Kidney glomerular epithelial cell (primary cell): ENCODE measurements at places on chromosomes 12 and 14.
A peak's percentile ranks its signal among the peaks of the same experiment; 100 is the strongest.

- DNase-seq = no peak
Observed at GRCh38 chr12:5488626-5488955, 56.7 kb downstream of the NTF3 start.

DNA sequence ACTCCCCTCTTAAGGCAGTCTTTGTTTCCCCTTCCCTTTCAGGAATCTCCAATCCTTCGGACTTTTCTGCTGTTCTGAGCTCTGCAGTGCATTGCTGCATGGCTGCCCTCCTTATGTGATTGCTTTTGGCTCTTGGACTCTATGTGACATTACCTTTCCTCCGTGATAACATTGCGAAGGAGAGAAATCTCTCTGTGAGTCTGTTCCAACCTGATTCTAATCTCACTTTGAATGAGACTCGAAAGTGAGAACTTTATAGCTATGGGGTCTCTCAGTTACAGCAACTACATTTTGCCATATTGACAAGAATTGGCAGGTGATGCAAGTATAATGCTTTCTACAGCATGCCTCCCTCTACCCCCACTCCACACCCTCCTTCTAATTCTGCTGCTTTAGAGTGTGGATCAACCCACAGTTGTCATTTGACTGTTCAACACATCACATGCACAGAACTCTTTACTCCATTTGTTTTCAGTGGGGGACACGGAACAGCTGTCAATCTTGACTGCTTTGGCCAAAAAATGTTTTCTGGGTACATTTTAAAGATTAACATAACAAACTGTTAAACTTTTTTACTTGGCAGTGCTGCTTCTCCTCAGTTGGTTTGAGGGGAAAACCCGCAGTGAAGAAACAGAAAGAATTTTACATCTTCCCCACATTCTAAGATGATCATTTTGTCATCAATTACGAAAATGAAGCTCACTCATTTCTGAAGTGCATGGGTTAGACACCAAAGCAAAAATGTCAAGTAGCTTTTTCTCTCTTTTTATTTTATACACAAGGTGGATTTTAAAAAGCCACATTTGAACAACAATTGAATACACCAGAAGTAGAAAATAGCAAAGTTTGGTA is 125.5 kb upstream of the RMST start:
- DNase-seq = no peak

DNA sequence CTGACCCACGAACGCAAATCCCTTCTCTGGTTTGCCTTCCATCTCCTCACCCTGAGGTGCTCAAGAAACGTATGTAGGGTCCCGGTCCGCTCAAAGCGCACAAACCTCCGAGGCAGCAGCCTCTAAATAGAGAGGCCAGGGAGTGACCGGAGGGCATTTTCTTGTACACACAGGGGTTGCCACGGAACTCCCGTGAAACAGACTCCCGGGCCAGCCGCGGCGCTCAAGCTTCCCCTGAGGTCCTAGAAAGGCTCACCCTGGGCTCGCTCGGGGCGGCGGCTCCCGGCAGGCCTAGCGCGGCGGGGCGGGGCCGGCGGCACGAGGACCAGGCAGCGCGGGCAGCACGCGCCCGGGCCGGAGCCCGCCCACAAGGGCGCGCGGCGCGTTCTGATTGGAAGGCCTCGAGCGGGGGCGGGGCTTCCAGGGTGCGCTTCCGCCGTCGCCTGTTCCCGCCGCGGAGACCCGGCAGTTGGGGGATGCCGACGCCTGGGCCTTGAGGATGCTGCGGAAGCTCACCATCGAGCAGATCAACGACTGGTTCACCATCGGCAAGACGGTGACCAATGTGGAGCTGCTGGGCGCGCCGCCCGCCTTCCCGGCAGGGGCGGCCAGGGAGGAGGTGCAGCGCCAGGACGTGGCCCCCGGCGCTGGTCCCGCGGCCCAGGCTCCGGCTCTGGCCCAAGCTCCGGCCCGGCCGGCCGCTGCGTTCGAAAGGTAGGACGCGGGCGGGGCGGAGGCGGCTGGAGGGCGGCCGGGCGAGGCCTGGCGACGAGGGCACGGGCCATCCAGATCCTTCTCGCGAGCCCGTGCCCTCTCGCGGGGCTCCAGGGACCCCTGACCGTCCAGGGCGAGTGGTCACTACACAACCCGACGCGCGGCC is at the start of gene TDRD9:
Gene TDRD9, plus strand, starts transcription at position 446 of the 880 bp plus-strand sequence. Its CDS starts 54 bp downstream, at position 500.
- no peak for DNase-seq

- DNase-seq = no peak
Observed at GRCh38 chr14:29603696-29604095, 324.0 kb downstream of the PRKD1 start.

- no peak for DNase-seq
Observed at GRCh38 chr12:118821386-118821925, 159.9 kb upstream of the SRRM4 start.

DNA sequence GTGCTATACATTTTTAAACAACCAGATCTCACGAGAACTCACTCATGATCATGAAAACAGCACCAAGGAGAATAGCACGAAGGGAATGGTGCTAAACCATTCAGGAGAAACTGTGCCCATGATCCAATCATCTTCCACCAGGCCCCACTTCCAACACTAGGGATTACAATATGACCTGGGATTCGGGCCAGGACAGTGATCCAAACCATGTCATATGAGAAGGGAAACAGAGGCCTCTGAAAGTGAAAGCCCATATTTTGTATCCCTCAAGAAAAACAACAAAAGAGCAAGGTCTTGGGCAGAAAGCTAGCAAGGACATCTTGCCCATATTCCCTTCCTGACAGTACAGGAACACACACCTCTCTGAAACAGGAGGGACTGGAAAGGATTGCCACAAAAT is 163.9 kb upstream of the VASH1 start:
- DNase-seq = no peak

DNA sequence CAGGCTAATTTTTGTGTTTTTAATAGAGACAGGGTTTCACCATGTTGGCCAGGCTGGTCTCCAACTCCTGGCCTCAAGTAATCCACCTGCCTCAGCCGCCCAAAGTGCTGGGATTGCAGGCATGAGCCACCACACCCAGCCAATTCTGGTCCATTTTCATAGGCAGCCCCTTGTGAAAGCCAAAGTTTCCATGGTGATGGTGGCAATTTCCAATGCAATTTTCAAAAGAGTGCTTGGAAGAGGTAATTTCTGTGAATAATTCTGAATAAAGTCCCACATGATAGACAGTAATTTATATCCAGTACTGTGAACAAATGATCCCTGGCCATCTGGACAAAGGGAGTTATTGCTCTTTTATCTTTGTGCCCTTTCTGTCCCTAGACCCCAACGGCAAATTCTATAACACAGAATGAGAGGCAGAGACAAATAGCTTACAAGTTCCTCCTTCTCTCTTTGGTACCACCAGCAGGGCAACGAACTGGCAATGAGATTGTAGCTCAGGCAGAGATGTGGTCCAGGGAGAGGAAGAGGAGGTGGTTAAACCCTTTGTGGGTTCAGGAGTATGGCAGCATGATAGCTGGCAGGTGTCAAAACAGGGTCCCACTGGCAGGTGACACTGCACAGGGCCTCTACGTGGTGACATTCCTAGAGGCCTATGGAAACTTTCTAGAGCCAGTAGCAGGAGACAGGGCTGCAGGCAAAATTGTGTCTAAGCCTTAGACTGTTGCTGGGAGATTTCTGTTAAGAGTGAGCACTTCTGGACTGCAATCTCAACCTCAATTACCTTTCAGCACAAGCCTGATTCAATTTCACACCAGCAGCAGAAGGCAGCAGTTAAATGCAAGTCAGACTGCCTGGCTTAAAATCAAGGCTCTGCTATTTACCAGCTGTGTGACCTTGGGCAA is 46.5 kb downstream of the NT5DC3 start:
- DNase-seq = no peak

- DNase-seq = peak; percentile 3
Observed at GRCh38 chr14:40656311-40656710, 950.4 kb upstream of the LRFN5 start.

DNA sequence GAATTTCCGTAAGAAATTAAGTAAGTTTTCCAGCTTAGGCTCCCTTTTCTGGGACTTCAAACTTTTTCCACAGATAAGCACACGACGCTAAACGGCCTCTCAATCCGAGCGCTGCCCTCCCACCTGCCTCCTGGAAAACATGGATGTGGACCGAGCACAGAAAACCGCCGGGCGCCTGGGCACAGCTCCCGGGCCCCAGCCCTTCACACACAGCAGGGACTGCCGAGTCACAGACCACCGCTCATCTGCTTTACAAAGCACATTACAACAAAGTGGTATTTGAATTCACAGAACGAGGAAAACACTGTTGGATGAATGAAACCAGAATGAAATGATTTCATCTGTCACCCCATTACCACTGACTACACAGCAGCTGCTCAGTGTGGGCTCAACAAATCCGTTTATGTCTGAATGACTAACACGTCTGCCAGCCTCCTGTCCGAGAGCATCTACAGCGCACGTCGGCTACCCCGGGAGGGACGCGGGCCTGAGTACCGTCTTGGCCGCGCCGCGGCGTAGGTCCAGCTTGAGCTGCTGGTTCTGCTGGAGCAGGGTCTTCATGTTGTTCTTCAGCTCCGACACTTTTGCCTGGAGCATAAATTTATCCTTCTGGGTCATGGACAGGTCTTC is 13.1 kb upstream of the ANKLE2 start:
- no peak for DNase-seq

- DNase-seq = no peak
Observed at GRCh38 chr12:15754233-15754632, 35.0 kb downstream of the EPS8 start.

DNA sequence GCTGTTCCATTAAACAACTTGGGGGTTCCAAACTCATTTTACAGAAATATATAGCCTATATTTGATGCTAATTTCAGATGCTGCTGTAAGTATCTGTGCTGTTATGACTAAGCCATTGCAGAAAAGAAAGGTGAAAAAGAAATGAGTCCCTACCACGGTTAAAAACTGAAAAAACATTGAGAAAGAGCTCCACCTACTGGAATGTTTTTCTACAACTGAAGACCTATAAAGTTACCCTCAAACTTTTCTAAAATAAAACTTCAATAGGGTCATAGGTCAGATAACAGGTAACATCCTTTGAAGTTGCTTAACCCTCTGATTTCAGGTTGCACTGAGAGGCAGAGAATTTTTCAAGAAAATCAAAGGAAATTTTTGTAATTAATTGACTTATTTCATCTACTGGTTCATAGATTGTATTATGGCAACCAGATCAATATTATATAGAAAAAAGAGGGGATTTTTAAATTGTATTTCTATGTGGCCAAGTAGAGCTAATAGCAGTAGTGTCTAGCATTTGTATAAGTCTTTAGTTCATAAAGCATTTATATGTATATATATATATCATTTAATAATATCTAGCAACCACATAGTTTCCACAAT is 279.9 kb downstream of the RPS29 start:
- DNase-seq = peak; percentile 3

- no peak for DNase-seq
Observed at GRCh38 chr14:29941401-29941800, 13.8 kb upstream of the PRKD1 start.

DNA sequence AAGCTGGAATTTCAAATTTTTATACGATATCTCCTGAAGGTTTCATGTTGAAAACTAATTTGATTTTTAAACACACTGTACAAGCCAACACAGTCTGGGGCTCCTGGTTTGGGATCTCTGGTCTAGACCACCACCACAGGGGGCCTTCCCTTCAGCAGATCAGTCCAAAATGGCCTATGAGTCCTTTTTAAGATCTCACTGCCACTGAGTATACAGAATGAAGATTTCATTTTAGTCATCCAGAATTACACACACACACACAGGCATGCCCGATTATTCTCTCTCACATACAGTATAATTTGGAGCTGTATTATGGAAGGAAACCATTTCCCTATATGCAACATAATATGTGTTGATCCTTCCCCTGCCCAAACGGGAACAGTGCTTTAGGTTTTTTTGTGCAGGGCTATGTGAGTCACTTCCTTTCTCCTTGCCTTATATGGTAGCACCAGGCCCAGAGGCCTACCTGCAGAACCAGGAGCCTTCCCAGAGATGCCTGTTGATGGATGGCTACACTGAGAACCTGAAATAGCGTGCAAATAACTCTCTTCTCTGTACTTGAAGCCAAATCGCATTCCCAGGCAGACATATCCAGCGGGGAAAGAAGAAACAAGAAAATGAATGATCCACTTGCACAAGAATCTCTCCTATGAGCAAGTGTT is 28.1 kb upstream of the WNK1 start:
- DNase-seq = no peak

- DNase-seq = peak; percentile 0
Observed at GRCh38 chr14:74792249-74793039, 29.3 kb downstream of the YLPM1 start.

DNA sequence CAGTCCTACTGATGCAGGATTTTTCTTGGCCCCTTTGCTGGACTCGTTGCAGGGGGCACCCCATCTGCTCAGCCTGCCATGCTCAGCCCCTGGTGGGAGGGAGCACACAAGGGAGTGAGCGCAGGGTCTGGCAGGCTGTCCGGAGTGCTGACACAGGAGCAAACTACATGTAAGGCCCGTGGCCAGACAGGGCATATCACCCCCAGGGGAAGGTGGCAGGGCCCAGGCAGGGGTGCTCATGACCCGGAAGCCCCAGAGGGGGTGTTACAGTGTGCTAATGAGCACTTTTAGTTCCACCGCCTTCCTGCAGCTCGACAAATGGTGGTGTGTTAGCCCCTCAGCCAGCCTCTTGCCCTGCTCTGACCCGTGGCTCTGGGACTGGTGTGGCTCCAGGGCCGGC is 645.6 kb upstream of the TMEM132C start:
- DNase-seq = no peak

DNA sequence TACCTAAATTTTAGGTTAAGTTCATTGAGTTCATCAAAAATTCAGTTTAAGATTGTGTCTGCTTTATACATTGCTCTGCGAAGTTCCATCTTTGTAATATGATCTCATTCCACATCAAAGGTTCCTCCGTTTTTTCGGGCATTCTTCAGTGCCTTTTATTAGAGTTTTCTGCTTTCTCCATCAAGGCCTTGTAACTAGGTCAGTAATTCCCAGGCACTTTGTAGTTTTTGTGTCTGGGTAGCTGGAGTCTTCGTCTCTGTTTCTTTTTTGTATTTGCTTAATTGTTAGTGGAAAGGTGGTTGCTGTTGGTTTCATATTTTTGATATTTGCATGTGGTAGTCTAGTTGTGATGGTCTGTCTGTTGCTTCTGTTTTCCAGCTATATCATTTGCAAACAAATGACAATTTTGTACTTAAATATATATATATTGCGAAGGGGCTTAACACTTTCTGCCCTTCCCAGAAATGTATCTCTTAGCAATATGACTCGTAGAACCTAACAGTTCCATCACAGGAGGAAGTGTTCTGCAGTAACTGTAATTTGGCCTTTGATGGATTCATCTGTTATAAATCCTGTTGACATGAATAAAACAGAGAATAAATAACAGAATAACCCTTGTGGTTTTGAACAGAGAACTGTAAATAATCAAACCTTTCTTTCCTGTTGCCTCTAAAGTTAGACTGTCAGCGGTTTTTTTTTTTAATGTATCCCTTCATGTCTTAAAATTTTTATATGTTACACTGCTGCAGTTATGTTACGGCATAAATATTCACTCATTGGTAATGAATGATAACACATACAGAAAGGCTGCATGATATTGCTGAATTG is 88.4 kb upstream of the DYNC1H1 start:
- DNase-seq = no peak

DNA sequence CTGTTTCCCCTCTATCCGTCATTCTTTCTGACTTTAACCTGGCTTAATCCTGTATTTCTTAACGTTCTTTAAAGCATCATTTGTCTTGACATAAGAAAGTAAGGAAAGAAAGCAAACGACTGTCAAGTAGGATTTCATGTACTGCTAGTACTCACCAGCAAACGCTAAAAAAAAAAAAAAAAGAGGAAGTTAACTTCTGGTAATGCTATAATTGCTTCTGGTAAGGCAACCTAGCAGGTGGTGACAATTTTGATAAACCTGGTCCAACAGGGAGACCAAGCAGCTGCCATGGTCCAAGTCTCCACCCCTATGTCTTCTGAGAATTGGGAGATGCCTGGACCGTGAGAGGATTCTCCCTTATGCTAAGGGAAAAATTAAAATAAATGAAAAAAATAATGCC is 306.6 kb downstream of the DAD1 start:
- DNase-seq = no peak
